ENCODE measurements at places on chromosomes 1 and 21.

DNA sequence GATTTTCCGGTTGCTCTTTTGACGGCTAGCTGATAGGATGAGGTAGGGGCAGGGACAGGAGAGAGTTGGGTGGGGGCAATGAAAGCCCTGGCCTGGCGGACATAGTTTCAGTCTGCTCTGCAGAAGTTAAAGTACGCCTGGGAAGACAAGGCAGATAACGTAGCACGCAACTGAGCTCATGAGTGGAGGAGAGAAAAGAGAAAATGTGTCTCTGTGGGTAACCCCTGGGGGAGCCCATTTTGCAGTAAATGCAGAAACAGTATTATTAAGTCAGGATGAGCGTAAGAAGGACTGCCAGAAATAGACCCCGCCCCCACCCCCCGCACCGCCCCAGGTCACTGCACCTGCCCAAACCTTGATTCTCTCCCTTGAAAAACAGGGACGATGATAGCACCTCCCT lies 51.7 kb upstream of the TARBP1 start:
- DNase-seq: no peak

DNA sequence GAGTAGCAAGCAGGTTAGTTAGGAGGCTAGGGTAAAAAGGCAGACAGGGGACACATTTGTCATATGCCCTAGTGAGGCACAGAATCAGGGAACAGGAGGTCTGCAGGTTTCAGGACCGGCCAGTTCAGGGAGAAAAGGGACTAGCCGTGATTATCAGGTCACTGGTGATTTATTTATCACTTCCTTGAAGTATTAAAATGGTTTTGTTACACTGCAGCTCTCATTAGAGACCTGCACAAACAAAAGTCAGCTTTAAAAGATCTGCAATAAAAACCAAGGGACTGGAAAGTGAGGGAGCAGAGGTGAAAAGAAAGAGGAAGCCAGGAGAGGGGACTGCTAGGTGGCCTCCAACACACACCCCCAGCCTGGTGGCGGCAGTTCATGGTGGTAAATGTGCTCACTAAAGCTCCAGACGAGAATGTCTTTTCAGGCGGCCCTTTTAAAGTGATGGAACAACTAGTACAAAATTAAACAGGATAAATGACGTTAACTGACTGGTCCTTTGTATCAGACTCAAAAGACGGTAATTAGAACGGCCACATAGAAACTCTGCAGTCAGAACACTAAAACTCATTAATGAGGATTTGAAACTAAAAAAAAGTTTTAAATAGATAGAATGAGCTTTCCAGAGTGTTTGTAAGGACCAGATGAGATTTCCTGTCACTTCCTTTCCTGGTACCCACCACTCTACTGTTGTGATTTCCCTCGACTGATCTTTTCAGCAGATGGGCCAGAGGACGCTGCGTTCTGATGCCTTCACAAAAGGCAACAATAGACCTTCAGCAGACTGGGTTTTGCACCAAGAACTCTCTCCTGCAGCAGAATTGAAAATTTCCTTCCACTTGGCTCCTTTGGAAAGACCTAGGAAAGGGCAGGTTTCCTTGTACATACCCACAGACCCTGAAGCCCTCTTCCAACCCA lies 136.8 kb downstream of the NTPCR start:
- no peak for DNase-seq

DNA sequence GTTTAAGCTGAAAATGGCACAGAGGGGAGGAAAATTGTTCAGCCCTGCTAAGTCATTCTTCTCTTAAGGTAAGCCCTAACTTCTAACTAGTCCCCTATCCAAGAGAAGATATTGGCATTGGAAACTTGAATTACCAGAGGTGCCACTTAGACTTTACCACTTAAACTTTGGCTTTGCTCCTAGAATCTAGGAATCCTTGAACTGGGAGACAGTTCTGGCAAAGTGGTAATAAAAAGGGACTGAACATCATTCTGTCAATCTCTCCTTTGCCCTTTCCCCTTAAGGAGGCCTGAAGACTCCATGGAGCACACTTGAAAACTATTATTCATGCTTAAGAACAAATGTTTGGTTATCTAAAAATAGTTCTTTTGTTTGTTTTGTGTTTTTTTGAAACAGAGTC lies 8.4 kb downstream of the ATP1A4 start:
- no peak for DNase-seq

DNA sequence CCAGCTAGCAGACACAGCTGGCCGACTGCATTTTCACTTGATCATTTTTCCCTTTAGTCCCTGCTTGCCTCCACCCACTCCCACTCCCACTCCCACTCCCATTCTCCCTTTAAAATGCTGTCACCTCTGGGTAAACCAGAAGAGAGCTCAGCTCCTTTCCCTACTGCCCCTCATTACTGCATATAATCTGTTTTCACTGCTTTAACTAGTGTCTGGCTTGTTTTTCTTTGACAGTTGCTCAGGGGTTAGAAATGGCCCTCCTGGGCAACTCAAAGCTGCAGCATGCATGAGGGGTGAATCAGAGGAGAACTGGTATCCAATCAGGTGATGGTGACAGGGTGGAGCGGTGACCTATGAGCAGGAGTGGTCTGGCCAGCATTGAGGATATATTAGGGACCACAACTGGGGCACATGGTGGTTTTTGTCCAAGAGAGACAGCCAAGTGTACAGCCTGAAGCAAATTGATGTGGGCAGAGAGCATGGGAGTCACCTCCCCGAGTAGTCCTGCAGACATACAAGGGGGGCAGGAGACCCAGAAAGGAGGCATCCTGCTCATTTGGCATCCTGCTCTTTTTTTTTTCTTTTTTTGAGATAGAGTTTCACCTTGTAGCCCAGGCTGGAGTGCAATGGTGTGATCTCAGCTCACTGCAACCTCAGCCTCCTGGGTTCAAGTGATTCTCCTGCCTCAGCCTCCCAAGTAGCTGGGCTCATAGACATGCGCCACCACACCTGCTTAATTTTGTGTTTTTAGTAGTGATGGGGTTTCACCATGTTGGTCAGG lies 42.6 kb upstream of the SRSF10 start:
- no peak for DNase-seq

GRCh38 chr21:45735259-45736000 lies 91.9 kb downstream of the PCBP3 start:
- no peak for DNase-seq

- no peak for DNase-seq
Observed at GRCh38 chr1:239363930-239364329, 22.4 kb upstream of the CHRM3 start.

DNA sequence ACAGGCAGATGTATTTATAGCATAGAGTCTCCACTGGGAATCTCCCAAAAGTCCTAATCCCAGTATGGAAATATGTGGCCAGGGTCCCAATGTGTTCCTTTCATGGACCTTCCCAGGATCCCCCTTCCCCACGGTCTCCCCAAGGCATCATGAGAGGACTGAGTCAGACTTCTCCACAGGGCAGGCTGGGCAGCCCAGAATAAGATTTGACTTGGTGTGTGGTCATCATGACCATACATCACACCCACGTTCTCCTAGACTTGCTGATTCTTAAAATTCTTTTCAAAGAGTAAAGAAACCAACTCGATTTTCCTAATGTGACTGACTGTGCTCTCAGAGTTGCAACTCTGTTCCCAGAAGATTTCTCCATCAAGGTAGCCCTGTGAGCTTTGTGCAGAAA lies 93.9 kb upstream of the CD34 start:
- no peak for DNase-seq
